ENCODE measurements at places on chromosomes 6 and 20.

DNA sequence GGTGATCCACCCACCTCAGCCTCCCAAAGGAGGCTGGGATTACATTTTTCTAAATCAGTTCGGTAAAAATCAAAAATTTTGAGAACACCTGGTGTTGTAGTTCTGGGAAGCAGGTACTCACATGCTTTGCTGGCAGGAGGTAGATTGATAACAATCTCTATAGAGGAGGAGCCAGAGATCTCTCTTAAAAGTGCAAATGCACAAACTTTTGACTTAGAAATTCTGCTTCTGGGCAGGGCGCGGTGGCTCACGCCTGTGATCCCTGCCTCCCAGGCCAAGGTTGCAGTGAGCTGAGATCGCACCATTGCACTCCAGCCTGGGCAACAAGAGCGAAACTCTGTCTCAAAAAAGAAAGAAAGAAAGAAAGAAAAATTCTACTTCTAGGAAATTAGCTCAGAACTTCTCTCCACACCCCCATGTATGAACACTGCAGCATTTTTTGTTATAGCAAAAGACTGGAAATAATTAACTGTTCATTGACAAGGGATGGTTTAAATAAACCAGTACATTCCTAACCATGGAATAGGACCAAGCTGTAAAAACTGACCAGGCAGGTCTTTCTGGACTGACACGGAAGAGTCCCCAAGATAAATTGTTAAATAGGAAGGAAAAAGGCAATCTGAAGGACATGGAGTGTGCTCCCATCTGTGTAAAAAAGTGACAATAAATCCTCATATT, 14.4 kb upstream of the TRIB3 start:
- DNase-seq: no peak

GRCh38 chr20:61965606-61966491, 99.8 kb downstream of the TAF4 start:
- no peak for DNase-seq

DNA sequence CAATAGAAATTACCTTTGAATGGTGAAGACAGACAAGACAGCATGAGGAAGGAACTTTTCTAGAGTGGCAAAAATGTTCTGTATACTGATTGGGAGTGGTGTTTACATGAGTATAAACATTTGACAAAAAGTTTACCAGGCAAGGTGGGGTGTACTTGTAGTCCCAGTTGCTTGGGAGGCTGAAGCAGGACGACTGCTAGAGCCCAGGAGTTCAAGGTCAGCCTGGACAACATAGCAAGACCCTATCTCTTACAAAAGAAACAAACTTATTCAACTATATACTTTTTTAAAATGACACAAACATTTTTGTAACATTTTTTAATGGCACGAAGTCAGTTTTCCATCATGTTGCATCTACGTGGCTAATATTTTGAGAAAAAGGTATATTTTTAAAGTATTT, 40.5 kb downstream of the ZHX3 start:
- no peak for DNase-seq

DNA sequence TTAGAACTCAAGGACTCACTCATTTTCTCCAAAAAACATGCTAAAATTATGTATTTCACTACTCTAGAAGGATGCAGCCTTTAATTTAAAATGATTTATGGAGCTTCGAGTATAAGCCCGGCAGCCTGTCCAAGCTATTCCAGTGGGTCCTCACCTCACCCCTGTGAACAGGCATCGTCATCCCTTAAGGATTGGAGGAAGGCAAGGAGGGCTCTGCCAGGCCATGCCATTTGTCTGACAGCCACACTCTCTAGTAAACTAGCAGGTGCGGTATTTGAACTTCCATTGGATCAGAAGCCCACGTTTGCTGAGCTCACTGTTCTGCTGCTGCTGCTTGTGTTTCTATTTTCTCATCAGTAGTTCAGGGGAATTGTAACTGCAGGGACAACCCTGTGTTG, 39.8 kb upstream of the NAA20 start:
- no peak for DNase-seq

GRCh38 chr20:48759631-48760245, 68.1 kb downstream of the PREX1 start:
- DNase-seq: no peak

- no peak for DNase-seq
These were observed 125.3 kb upstream of the DST start for GRCh38 chr6:56767892-56768531.

DNA sequence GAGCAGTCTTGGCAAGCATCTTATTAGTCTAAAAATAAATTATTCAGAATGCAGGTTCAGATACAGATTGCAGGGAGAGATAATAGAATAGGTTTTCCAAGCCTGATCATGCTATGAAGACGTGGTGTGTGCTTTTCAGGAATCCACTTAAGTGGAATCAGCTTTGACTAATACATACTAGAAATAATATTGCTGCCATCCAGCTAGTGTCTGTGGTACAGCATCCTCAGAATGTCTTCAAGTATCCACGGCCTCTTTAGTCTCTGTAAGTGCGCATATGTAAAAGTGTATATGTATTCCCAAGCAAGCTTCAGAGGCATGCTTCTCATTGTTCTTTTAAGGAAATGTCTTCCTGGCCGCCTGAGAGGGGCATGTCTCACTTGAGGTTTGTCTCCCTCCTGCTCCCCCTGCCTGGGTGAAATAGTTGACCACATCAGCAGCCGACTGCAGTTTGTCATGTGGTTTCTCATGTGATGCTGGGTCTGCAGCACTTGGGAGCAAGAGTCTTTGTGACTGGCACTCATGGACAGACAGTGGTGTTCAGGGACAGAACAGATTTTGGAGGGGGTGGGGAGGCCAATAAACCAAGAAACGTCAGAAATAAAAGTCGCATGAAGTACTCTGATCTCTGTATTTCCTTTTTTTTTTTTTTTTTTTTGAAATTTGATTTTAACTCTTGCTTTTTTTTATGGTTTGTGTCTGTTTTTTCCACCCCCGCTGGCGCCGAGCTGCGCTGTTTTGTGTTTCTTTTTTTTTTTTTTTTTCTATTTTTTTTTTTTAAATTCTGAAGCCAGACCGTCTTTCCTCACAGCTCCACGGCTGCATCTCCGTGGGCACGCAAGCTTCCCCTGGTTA, 150.8 kb downstream of the PRL start:
- DNase-seq: no peak

DNA sequence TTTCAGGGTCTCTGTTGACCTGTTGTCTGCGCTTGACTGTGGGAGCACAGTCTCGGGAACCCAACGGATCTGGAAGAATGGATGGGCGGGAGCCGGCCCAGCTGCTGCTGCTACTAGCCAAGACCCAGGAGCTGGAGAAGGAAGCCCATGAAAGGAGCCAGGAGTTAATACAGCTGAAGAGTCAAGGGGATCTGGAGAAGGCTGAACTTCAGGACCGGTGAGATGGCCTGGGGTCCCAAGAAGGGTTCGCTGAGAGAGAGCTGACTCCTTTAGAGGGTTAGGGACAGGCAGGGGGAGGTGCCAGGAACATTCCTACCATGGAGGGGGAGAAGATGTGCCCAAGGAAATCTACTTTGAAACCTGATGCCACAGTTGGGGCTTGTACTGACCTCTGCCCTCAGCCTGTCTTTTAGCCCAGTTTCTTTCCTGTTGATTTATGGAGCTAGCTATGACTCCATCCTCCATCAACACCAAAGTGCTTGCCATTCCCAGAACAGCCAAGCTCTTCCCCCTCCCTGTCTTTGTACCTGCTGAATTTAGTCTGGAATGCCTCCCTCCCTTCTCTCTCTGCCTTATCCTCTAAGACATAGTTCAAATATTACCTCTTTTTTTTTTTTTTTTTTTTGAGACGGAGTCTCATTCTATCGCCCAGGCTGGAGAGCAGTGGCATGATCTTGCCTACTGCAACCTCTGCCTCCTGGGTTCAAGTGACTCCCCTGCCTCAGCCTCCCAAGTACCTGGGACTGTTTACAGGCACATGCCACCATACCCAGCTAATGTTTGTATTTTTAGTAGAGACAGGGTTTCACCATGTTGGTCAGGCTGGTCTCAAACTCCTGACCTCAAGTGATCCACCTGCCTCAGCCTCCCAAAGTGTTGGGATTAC, 12.2 kb downstream of the CEP250 start:
- DNase-seq: peak; percentile 56

GRCh38 chr6:143160439-143161220, 99.9 kb downstream of the AIG1 start:
- no peak for DNase-seq
